CD4-positive, alpha-beta T cell treated with Interleukin-1 beta for 1 hour (primary cell): ENCODE measurements at places on chromosomes 2 and 18.

DNA sequence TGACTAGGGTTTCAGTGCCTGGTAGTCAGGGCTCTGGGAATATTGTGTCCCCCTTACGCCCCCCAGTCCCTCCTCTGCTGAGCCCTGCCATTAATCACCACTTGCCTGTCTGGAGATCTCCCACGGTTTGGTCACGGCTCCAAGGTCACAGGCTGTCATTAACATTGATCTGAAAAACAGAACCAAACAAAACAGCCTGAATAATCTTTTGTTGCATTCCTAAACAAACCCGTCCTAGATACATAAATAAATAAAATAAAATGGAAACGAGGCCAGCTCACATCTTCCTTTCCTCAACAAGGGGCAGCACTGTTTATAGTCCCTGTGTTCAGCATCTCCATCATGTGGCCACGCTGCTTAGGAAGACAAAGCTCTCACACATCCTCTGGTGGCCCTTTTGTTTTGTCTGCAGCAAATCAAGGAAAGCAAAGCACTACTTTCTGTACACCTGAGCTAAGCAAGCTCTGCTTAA lies 282.8 kb downstream of the AGPS start:
- DNase-seq, result no peak

DNA sequence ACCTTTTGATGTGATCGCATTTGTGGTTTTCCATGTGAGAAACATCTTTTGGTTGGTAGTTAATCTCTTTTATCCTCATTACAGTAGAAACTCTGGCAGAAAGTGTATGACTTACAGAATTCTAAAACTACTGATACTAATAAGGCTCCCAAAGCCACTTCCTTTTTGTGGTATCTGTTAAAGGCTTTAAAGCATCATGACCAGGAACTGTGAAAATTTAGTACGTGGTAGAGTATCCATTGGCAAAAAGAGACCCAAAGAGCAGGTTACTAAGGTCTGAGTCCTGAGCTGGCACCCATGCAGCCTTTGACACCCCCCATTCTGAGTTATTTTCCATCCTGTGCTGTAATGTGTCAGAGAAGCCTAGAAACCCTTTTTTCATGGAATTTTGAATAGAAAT lies 94.5 kb downstream of the DPP4 start:
- no peak for DNase-seq

DNA sequence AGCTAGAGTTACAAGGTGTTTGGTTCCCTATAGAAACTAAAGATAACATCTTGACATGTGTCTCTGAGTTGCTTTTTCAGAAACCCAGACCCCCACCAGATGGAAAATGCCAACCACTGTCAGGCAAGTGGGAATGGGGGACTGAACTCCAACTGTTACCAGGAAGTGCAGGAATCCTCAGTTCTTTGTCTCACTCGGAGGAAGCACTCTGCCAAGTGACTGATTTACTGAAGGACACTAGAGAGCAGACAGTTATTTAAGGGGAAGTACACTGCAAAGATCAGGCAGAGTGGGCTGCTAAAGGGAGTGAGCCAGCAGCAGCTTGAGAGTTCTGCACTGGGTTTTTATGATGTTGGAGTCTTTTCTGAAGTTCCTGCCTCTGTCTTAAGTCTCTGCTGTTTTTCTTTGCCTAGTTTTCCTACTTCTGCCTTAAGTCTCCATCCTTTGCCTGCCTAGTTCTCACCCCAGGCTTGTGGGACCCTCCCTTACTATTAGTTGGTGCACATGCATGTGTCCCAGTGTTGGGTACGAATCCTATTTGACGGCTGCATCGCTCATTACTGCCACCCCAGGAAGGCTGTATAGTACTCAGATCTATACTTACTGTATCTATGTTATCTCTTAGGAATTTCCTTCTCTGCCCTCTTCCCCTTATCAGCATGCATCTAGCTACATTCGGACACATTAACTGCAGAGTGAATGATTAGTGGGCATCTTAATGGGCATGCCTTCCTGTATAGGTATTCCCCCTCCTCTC lies 97.1 kb downstream of the TEX51 start:
- DNase-seq, result no peak

- no peak for DNase-seq
Measured at GRCh38 chr2:126823951-126824350, 74.7 kb upstream of the TEX51 start.

DNA sequence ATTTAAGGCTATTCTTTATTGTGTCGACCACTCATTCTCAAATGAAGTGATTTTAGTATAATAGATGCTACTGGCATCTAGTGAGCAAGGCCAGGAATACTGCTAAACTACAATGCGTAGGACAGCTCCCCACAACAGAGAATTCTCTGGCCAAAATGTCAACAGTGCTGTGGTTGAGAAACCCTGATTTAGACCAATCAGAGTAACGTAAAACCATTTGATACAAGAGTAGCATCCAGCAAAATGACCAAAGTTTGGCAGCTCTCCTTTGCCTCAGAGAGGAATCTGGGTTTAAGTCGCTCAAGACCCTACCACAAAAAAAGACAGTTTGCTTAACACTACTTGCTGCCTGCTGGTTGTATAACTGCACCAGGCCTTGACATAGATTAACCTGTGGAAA lies 37.0 kb upstream of the TTN start:
- DNase-seq, result no peak

- DNase-seq, result no peak
Measured at GRCh38 chr2:126639276-126639675, 16.7 kb upstream of the GYPC start.

DNA sequence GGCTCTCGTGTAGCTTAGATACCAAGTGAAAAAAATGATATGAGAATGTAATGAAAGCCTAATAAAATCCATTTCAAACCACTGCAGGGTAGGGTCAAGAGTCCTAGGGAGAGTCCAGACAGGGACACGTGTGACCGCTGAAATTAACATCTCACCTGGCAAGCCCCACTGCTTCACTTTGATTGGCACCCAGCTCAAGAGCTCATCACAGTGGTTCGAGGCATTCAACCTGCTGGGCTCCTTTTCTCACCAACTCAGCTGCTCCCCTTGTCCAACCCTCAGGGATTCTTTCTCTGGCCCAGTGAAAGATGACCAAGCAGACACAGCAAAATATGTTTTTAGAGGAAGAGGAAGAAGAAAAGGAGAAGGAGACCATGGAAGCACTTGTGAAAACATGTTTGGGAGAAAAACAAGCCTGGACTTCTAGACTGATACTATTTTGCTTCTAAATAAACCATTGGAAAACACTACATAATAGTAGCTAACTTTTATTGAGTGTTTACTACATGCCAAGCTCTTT lies 49.2 kb upstream of the CREB1 start:
- DNase-seq, result no peak

GRCh38 chr2:11618708-11619062 lies 51.3 kb downstream of the NTSR2 start:
- DNase-seq, result no peak

DNA sequence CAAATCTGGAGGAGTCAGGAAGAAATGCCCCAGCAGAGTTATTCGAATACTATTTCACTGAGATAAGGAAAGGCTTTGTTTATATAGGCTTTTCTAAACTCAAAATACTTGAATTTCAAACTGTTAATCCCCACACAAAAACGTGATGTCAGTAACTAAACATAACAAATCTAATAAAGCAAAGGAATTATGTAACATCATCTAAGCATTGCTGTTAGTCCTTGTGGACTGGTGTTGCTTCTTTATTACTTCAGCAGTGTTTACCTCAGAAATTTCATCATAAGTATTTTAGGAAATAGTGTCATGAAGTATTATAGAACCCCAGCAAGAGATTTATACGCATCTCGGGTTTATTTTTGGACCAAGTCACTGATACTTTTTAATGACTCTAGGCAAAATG lies 19.7 kb upstream of the SANBR start:
- no peak for DNase-seq

- no peak for DNase-seq
Measured at GRCh38 chr2:85987266-85988174, 98.7 kb upstream of the ST3GAL5 start.

DNA sequence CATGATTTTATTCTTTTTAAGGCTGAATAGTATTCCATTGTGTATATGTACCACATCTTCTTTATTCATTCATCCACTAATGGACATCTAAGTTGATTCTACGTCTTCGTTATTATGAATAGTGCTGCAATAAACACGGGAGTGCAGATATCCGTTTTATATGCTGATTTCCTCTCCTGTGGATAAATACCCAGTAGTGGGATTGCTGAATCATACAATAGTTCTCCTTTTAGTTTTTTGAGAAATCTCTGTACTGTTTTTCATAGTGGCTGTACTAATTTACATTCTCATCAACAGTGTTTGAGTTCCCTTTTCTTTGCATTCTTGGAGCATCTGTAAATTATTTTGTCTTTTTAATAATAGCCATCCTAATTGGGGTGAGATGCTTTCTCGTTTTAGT lies 114.5 kb downstream of the RGPD3 start:
- DNase-seq, result no peak
